Hematopoietic multipotent progenitor cell treated with erythropoietin and hydrocortisone succinate and interleukin-3 and kit ligand, for 8 days (in vitro differentiated cells): ENCODE measurements at places on chromosomes 6 and 20.

DNA sequence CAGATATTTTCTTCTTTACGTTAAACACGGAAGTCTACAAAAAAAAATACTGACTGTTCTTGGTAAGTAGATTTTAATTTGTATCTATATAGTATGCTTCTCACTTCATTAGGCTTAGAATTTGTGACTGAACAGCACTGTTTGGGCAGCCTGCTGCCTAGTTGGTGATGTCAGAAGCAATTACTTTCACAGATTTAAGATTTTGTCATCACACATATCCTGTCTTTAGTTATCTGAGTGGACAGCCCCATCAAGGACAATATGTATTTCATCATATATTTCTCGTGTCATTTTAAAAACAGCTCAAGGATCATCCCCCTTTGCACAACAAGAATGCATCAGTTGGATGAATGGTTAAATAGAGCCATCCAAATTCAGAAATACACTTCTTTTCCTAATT lies 338.4 kb upstream of the CITED2 start:
- DNase-seq: no peak

- DNase-seq: no peak
These were observed 20.5 kb downstream of the PERP start for GRCh38 chr6:138086573-138087196.

DNA sequence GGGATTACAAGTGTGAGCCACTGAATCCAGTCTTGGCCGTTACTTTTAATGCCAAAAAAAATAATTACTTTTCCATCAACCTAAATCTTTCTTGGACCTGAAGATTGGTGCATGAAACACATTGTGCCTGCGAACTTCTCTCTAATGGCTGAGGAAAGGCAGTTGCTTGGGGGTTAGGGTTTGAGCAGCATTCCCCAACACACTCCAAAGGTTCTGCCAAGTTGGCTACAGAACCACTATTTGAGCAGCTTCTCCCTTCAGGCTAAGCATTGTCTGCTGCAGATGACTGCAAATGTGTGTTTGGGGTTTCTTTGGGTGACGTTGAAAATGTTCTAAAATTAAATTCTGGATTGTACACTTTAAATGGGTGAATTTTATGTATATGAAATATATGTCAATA lies 6.3 kb upstream of the LBP start:
- DNase-seq: no peak

DNA sequence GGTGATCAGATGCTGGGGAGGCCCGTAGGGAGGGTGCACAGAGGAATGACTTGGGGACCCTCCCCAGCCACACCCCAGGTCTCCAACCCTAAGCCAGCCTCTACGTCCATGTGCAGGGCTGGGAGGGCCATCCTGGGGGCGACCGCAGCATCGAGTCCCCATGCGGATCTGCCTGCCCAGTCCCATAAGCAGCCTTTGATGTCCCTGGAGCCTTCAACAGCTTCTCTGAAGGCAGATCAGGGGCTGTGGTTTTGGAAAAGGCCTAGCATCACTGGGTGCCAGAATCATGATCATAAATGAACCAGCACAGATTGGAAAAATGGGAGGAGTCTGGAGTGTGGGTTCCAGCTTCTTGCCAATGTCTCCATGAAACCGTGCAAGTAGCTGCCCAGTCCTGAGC lies 22.9 kb downstream of the TOX2 start:
- DNase-seq: no peak

DNA sequence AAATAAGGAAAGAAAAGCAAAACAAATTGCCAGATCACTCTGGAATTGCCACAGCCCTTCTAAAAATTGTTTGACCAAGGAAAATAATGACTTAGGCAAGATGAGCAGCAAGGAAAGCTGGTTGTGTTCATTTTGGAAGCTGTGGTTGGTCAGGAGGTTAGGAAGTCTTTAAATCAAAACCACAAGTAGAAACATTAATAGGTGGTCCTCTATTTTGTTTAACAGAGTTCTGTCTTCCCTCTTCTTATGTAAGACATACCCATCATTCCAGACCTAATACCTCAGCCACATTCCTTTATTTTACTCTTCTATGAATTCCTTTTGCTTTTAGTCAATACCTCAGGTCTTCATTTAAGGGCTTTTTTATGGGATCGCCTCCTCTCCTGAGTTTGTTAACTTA lies 422.2 kb upstream of the PLCB4 start:
- no peak for DNase-seq
